ENCODE measurements at places on chromosomes 1 and 21.
A peak's percentile ranks its signal among the peaks of the same experiment; 100 is the strongest.

DNA sequence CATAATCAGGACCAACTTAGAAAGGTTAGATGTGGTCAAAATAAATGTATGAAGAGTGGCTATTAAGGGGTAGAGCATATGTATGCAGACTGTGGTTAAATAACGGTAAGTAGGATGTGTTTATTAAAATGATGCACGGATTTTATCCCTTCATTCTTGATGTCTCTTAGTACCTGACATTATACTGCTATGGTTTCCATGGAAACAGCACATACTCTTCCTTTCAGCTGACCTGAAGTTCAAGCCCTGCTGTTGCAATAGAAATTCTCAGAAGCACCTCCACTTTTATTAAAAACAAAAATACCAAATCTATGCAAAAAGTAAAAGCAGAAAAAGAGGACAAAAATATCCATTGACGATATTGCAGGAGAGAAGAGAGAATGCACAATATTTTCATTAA lies 381.4 kb downstream of the RWDD3 start:
- no peak for DNase-seq

- peak; percentile 72 for DNase-seq
Observed at GRCh38 chr1:218345673-218346390, 696 bp downstream of the TGFB2 start.

GRCh38 chr1:215005656-215006345 lies 76.7 kb upstream of the KCNK2 start:
- peak; percentile 50 for DNase-seq

GRCh38 chr1:92317836-92318493 lies 19.1 kb downstream of the RPAP2 start:
- no peak for DNase-seq

- DNase-seq = no peak
Observed at GRCh38 chr21:26273686-26274313, 103.2 kb upstream of the APP start.

DNA sequence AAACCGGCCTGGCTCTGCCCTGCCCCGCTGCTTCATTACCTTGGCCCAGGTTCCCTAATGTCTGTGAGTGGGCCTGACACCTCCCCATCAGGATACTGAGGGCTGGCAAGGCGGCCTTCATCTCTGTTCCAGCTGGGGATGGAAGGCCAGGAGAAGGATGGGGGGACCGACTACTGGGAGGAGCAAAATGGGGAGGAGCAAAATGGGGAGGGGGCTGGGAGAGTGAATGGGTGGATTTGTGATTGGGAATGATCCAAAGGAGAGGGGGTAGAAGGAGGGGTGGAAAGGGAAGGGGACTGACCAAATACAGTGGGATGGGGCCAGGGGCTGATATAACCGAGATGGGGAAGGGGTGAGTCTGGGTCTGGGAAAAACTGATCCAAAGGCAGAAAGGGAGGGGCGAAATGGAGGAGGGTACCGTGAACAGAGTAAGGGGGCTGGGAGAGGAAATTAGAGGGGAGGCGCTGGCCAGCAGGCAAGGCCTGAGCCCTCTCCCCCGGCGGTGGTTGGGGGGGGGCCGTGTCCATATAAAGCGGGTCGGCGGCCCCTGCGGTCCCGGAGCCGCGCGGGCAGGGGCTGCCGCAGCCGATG lies at the start of gene FOXE3:
FOXE3 (plus strand) TSS at position 558 of the 591 bp plus-strand sequence; CDS start at position 589, 31 bp downstream.
- DNase-seq = no peak

DNA sequence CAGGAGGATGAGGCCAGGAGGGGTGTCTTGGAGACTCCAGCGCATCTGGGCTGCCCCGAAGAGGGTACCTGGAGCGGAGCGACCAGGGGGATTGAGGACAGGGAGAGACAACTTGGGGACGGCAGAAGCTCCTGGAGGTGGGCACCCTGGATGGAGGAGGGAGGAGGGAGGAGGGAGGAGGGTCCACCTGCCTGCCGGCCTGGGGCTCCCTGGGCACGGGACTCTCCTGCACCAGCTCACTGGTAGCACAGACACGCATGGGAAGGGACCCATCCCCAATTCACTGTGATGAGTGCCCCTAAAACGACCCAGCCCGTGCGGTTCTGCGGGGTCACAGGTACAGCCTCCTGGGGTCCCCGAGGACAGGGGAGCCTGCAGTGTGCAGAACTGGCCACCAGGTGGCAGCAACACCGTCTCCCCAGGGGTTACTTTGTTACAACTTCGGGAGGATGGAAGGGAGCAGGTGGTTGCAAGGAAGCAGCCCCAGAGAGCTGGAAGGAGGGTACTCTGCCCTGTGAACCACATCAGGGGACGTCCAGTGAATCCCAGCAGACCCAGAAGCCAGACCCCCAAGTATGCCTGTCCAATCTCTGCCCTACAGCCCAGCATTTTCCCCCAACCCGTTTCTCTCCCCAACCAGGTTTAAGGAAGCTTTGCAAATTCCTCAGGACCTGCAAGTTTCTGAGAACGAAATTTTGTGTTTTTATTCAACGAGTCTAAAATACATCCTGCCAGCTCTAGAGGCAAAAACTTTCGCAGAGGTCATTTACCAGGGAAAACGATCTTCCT lies 482.4 kb downstream of the NPHP4 start:
- peak; percentile 24 for DNase-seq

- DNase-seq = peak; percentile 16
Observed at GRCh38 chr1:229579059-229579673, 20.7 kb upstream of the ABCB10 start.

DNA sequence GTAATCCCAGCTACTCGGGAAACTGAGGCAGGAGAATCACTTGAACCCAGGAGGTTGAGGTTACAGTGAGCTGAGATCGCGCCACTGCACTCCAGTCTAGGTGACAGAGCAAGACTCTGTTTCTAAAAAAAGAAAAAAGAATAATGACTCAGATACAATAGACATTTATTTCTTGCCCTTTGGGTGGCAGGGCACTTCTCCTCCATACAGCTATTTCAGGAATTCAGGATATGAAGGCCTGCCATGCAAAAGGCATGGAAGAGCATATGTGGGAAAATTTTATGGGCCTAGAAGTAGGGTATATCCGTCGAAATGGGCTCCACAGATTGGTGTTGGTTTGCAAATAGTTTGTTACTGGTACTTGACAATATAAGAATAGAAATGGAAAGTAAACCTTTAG lies 20.2 kb upstream of the POGZ start:
- peak; percentile 13 for DNase-seq

DNA sequence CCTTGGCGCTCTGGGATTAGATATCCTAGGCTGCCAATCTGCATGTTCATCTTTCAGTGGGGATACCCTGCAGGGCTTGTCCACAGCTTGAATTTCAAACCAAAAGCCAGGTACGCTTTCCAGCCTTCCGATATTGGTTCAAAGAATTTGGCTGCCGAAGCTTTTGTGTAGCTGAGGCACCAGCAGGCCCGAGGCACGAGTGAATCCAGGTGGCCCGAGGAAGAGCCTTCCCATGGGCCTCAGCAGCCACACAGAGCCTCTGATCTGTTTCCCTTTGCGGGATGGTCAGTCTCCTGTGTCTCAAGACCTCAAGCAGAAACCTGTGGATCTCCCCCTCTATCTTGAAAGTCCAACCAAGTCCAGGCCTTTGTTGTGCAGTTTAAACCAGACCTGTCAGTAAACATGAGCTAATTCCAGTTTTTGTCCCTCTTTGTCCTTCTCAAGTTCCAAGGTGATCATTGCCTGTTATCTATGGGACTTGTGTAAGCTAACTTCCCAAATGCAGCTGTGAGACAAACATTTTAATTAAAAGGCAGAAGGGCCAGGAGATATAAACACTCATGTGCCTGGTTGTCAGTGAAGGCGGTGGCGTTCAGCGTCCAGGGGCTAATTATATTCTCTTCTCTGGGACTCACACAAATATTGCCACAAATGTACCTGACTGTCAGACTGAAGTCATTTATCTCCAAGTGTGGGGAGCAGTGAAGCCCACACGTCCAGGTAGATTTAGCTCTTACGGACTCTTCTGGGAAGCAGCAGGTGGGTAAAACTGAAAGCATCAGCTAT lies 30.6 kb downstream of the VANGL1 start:
- DNase-seq = no peak

- DNase-seq = no peak
Observed at GRCh38 chr1:162347281-162347680, 29.4 kb downstream of the SPATA46 start.

DNA sequence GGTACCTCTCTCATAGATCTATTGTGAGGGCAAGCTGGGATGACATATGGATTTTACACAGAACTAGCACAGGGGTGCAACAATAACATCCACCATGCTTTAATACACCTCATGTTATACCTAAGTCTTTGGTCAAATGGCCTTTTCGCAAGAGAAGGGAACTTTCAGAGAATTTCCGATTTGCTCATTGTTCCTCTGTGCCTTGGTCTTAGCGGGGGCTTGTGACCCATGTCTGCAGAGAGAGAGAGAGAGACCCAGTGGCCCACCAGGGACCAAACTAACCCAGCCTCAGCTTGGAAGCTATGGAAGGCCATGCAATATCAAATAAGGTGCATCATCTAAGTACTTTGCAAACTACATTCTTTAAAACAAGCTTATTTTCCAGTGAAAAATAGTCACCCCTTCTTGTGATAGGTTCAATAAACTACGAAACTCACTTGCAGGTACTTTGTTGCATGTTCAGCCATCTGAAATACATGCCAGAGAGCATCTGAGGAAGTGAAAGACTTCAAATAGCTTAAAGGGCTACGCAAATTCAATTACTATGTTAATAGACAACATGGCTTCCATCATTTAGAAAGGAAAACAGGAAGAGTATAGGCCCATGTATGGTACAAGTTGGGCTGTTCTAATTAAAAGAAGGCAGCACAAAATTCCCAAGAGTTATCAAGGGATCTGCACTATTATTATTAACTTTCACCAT lies 100.7 kb downstream of the KCNN3 start:
- no peak for DNase-seq

- no peak for DNase-seq
Observed at GRCh38 chr21:45853703-45854342, 127.7 kb upstream of the COL6A1 start.

DNA sequence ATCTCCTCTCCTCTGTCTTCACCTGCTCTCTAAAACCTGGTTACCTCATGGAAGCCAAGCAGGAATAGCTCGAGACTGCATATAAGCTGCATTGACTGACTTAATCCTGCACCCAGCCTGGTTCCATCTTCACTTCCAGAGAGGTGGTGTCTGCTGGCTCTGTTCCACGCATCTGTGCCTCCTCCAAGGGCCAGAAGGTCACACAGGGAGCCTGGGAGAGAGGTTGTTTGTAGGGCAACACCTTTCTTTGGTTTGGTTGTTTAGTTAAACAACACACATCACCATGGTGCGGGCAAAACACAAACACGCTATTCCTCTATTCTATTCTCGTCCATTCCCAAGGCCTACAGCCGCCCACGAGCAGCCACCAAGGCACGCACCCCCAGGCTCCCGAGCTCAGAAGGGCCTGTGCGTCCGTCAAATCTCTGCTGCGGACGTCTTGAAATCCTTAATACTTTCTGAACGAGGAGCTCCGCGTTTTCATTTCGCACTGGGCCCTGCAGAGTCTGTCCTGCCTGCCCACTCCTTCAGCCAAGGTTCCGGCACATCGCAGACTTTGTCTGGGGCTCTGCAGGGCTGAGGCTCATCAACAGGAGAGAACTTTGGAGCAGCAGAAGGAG lies 116.2 kb downstream of the RIPK4 start:
- DNase-seq = no peak

DNA sequence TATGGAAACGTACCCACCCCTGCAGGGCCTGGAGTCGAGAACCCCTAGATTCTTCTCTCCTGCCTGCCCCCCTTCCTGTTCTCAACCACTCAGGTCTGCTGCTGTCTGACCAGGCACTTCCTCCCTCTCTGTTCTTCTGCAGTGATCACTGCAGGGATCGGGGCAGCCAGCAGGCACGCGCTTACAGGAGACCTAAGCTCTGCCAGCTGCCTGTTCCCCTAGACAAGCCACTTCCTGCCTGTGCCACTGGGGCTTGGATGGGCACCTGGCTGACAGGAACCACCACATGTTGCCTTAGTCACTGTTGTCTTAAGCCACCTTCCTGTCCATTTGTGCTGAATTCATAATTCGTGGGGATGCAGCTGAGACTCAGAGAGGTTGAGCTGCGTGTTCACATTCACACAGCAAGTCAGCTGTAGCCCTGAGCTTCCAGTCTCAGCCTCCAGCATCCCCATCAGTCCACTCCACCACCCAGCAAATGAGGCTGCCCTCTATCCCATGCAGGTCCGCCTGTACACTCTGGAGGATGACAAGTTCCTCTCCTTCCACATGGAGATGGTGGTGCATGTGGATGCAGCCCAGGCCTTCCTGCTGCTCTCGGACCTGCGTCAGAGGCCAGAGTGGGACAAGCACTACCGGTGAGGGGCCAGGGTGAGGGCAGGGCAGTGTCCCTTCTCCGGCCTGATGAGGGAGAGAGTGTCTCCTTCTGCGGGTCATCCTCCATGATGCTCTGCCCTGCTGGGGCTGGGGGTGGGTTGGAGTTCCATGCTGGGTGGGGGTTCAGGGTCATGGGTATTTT lies 18.6 kb downstream of the FAM151A start:
- DNase-seq = no peak

DNA sequence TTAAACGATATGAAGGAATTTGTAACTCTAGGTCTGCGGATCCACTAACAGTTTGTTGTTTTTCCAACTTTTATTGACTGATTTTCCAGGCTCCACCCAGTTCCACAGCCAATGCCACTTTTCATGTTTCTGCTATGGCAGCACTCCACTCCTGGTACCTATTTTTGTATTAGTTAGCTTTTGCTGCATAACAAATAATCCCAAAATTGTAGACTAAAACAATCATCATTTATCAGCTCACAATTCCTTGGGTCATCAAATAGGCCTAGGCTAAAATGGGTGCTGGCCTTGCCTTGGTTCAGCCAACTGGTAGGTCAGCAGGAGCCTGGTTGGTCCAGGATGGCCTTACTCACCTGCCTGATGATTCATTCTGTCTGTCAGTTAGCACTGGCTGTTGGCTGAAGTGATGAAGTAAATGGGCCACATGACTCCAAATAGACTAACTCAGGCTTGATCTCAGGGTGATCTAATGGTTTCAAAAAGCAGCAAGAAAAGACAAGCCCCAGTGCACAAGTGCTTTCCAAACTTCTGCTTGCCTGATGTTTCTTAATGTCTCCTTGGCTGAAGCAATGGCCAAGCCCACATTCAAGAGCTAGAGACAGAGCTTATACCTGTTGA lies 3.2 kb upstream of the C8B start:
- no peak for DNase-seq

DNA sequence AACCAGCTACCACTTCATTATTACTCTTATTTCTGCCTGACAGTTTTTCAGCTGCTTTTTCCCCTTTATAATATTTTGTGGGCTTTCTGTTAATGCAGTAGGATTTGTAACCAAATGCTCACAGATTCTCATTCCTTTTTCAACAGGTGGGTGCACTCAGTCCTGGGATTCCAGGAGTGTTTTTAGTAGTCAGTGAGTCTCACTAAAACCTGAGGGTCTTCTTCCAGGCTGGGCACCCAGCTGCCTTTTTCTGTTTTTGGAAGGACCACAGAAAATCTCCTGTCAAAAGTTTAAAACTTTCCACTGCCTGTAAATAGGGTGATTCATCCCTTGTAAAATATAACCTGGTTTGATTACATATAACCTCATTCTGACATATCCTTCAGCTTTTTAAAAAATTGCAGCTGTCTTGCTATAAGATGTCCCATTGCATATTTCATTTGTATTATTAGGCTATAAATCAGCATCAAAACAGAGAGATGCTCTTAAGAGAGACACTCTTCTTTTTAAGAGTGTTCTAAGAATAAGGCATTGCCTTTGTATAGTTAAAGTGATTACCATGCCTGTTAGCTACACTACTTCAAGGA lies 16.8 kb upstream of the CEP350 start:
- no peak for DNase-seq

Measured in fibroblast of upper back skin (primary cell).